ENCODE measurements at places on chromosomes 5 and 9.

DNA sequence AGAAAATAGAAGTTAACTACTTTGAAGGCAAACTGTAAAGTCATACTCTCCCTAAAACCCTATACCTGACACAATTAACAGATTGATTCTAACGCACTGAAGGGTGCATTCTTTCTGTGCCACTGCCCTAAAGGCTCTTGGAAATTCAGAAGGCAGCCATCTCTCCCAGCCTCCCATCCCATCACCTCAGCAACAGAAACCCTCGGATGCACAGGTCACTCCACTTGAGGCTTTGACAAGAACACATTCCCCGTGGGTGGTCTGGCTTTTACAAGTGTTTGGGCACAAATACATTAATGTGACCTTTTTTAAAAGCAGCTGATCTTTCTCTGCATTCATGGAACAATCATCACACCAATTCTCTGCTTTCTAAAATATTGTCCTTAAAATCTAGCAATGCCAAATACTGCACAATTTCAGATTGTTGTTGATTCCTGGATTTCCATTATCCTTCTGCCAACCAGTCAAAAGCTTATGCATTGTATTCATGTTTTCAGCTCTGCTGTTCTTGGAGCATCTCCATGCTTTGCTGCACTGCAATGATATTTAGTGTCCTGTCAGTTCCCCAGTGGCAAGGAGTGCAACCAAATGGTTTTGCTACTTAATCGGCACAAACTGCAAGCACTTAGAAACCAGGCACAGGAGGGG lies 175.6 kb downstream of the TMEM161B start:
- DNase-seq = no peak

DNA sequence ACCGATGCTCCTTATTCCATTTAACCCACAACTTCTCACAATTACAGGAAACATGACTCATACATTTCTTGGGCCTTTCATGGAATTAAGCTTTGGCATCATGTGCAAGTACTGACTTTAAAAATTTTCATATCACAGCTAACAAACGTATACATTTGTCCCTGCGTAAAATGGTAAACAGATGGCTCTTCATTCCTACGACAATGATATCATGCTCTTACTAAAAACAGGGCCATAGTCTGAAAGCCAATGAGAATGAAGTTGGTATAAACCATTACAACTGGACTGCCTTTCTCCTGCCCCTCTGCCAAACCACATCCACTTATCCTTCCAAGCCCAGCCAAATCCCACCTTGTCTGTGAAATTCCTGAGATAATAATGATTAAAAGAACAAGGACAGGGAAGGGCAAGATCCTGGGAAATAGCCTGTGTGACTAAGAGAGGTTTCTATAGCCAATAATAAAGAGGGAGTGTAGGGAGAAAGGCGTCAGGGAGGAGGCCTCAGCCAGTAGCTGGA lies 44.9 kb upstream of the ZNF366 start:
- DNase-seq = no peak

- no peak for DNase-seq
These were observed 12.9 kb downstream of the SLC6A3 start for GRCh38 chr5:1432296-1432695.

- DNase-seq = no peak
These were observed 8.5 kb downstream of the PTGS1 start for GRCh38 chr9:122379340-122379739.

DNA sequence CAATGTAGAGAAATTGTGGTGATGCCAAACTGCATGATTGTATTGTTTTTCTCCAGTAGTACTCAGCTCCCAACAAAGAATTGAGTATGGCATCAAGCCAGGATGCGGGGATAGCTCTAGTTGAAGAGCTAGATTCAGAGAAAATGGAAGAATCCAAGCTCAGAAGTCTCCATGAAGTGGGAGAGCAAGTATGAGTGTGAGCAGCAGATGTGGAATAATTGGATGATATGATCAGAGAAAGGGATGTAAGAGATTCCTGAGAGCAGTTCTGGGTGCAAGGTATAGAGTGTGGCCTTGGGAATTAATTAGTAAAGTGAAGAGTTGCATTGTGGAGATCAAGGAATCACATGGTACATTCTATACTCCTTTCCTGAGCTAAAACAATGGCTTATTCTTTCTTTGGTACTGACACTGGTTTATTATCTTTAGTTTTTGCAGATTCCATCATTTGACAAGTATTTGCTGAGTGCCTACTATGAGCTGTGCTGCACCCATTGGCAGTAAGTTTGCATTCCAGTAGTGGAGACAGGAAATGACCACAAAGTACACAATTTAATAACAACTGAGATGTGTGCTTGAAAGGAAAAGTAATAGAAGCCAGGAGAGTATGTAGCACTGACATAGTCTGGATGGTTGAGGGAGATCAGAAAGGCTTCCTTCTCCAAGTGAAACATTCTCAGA lies 177.1 kb downstream of the CPLANE1 start:
- no peak for DNase-seq

DNA sequence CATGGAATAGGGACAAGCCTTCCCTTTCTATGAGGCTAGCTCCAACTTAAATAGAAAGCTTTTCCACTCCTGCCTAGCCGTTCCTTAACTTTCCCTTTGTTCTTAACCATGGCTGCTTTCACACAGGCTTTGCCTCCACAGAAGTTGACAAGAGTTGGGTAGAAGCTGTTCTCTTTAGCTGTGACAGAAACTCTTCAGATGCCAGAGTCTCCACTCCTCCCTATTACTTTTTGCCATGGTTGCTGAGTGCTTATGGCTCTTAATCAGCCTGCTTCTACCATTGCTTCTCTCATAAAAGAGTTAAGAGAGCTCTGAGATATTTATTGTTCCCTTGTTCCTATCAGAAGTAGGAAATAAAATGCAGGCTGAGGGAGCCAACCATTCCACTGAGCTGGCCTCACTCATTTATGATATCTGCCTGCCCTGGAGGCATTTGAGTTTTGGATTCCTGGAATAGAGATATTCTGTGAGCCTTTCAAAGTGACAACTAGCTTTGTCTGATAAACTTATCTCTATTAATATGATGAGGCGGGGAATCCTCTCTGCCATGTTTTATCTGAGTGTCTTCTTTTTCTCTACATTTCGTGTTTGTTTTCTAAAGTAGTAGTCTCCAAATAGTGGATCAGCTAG lies 162.6 kb downstream of the DMAC1 start:
- DNase-seq = no peak

- DNase-seq = no peak
These were observed 32.1 kb downstream of the SNX24 start for GRCh38 chr5:122877518-122877917.

DNA sequence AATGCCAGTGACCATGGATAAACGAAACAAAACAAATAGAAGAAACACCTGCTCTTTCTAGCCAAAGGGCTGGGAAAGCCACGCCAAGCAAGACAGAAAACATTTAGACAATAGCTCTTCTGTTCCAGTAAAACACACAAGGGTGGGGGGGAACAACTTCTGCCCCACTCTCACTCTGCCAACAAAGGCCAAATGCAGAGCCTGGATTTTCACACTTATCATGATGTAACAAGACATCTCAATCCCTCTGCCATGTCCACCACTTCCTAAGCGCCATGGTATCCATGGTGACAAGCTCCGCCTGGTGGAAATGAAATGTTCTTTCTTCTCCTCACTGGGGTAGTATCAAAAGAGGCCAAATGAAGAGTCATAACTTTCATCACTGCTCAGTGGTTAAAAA lies 60.6 kb downstream of the DRD1 start:
- DNase-seq = no peak

GRCh38 chr5:177496070-177496726 lies 1.2 kb downstream of the PDLIM7 start:
- no peak for DNase-seq

DNA sequence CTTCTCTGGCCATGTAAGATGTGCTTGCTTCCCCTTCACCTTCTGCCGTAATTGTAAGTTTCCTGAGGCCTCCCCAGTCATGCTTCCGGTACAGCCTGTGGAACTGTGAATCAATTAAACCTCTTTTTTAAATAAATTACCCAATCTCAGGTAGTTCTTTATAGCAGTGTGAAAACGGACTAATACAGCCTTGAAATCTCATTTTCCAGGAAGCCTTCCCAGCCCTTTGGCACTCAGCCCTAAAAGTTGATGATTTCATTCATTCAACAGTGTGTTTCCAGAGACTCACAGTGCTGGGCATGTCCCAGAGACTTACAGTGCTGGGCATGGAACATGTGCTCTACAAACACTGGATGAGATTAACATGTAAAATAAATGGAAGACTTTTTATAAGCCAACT lies 135.8 kb downstream of the DCP2 start:
- no peak for DNase-seq

DNA sequence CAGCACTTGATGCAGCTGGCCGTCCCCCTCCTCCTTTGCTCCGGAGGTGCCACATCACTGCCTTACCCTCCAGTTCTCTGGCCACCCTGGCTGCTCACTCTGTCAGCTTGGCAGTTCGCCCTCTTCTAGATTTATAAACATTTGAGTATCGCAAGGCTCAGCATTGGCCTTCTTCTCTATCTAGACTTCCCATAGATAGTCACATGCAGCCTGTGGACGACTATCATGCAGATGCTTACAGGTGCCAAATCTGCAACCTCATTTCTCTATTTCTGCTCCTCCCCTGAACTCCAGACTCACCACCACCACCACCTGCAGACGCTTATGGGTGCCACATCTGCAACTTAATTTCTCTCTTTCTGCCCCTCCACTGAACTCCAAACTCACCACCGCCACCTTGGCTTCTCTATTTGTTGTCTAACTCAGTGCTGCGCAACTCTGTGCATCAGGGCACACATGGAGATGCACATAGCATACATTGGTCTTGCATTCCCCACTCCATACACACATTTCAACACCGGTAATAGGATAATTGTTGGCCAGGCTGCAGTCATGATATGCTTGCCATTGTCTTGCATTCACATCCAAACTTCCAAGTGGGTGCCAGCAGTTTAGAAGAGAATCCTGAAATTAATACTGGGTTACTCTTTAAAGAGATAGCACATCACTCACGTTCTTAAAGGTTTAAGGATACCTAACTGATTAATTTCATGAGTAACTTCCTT lies 1.9 kb upstream of the DAP start:
- DNase-seq = no peak

DNA sequence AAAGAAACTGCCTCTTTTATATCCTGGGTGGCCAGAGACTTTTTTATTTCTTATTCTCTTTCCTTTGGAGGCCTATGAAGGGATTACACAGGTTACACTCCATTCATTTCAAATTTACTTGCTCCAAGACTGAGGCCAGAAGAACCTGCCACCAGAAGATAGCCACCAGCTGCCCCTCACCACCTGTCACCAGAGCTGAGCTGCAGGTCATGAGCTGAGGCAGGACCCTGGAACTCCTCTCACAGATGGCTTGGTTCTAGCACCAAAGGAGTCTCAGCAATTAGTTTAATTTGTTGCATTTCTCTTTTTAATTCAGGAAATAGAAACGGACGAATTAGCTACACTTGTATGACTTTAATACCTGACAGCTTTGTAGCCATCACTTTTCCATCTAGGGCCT lies 313.9 kb downstream of the SPOCK1 start:
- no peak for DNase-seq

DNA sequence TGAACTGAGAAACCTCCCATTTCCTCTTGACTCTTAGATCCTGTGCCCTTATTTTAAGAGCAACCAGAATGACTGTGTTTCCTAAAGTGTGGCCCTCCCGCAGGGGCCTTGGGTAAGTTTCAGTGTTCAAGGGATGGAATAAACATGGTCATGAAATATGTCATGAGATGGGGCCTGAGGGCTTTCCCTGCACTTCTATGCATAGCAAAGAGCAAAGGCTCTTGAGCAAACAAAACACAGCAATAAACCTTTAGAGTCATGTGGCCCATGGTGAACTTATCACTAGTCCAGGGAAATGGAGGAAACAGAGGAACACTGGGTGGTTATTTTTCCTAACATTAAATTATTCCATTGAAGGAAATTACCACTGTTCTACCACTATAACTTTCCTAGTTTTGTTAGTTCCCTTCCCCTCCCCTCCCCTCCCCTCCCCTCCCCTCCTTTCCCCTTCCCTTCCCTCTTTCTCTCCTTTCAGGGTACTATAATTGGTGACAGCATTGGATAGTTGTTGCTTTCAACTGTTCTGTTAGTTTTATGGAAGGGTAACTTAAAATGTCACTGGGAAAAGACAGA lies 72.4 kb downstream of the CTSL start:
- DNase-seq = no peak

- DNase-seq = no peak
These were observed 13.8 kb upstream of the ERGIC1 start for GRCh38 chr5:172820046-172820767.

DNA sequence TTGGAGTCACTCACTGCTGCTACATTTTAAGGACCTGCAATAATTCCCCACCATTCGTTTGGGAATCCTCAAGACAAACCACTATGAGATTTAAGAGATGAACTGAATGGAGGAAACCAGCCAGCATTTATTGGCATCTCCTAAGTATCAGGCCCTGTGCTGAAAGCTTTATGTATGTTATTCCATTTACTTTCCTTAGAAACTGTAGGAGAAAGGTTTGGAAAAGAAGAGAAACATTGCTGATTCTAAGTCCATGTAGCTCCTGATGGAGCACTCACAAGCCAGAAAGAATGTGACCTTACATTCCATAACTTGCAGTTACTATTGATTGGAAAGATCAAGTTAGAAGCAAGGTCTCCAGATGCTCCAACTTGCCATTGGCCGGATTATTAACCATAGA lies 267.4 kb downstream of the GAS1 start:
- DNase-seq = no peak

- DNase-seq = peak; percentile 70
These were observed at the start of the genes GBA2 and RGP1 for GRCh38 chr9:35748858-35749514. TSS of gene GBA2 (minus strand) at chr9:35749228. CDS start at chr9:35748704, 524 bp downstream. TSS of gene RGP1 (plus strand) at chr9:35749287. CDS start at chr9:35749756, 469 bp downstream.

DNA sequence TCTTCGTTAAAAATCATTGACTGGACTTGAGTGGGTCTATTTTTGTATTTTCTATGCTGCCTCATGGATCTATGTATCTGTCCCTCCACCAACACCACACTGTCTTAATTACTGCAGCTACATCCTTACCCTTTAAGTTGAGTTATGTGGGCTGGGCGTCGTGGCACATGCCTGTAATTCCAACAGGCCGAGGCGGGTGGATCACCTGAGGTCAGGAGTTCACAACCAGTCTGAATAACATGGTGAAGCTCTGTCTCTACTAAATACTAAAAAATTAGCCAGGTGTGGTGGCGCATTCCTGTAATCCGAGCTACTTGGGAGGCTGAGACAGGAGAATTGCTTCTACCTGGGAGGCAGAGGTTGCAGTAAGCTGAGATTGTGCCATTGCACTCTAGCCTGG lies 48.2 kb downstream of the XRCC4 start:
- DNase-seq = no peak

DNA sequence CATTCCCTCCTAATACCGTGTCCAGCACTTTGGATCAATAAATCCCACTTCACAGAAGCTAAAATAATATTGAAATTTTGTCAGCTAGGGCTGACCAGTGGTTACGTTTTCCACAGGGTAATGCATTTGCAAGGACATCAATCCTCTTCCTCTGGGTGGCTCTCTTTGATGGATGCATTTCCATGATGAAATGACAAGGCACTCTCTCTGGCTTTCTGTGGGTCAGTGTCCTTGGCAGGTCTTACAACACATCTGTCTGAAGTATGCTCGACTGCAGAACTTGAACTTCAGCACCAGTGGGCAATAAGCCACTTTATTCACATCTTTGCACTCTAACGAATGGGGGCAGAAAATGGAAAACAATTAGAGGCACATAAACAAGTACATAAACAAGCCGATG lies 330.1 kb downstream of the ADAMTS6 start:
- no peak for DNase-seq

GRCh38 chr5:9058161-9058560 lies 487.7 kb downstream of the SEMA5A start:
- DNase-seq = no peak

GRCh38 chr5:112549605-112550166 lies 130.6 kb upstream of the EPB41L4A start:
- DNase-seq = no peak

GRCh38 chr5:73218552-73219171 lies 45.7 kb downstream of the TMEM174 start:
- DNase-seq = no peak
